ENCODE measurements at places on chromosomes 7 and 10. TPM values are rescaled to one million over a fixed set of nuclear protein-coding genes. Genes with fewer than 3 reads are reported as not detected.
A peak's percentile ranks its signal among the peaks of the same experiment; 100 is the strongest.

DNA sequence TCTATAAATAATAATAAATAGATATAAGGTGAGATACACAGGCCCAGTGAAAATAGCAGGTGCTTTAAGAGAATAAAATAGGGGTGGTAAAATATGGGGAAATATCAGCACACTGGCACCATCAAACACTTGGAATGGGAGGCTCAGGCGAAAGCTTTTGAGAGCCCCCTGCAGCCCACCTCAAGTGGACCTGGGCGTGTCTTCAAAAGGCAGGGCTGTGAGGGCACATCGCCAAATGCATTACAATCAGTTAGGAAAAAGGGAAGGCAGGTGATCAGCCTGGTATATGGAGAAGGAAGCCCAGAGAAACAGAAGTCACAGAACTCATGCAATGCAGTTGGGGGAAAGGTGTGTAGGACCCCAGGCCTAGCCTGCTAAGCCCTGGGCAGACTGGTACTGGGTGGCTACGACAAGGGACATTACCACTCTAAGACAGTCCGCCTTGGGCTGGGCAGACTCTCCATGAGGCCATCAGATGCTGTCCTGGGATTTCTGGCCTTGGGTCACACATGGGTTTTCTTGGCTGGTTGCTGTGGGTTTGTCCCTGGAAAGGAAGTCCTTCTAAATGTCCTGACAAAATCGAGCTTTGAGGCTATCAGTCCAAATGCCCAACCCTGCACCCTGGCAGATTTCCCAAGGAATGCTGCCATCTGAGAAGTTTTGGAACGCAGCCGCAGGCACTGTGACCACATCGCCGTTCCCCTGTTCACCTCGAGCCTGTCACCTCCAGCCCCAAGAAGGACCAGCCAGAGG, 330.6 kb downstream of the GRID1 start:
- H3K36me3 ChIP-seq = no peaks in the 10 kb centered on the region
- H3K27me3 ChIP-seq = no peaks in the 10 kb centered on the region
- no peak overlapping the region for H3K4me3 ChIP-seq
- H3K27ac ChIP-seq = no peak overlapping the region
- H3K4me1 ChIP-seq = no peaks in the 10 kb centered on the region

The FIGNL1 gene
- 3.3 TPM for total RNA-seq

The GHITM gene
- 145 TPM for total RNA-seq

DNA sequence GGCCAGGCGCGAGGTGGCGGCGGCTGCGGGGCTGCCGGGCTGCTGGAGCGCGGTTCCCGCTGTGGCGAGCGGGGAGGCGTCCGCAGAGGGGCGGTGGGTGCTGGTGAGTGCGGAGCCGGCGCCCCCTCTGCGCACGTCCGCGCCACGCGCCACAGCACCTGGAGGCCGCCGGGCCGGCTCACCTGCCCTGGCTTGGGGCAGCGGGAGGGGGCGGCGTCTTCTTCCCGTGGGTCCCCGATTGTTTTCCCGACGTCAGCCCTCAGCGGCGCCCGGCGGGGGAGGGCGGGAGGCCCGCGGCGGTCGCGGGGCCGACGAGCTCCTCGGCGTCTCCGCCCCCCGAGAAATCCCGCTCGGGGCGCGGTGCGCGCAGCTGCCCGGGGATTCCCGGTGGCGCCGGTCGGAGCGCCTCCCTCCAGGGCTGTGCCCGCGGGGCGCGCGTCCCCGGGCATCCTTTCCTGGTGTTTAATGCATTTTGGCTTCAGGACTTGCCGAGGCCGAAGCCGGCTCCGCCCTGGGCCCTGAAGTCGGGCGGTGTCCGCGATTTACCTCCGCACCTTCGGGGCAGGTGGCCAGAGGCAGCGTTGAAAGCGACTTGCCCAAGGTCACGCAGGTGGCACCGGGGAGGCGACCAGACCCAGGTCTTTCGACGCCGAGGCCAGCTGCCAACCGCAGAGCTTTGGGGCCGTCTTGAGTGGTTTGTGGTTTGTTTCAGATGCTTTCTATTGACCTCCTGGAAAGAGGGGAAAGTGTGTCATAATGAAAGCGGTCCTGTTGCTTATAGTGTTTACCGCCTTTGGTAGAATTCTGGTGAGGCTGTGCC, 561 bp downstream of the PLEKHA1 start:
- H3K36me3 ChIP-seq = no peaks in the 10 kb centered on the region
- H3K27ac ChIP-seq = peak overlapping the region; percentile 100
- peaks cover 65% of the 10 kb centered on the region for H3K4me1 ChIP-seq
- no peak for DNase-seq
- H3K27me3 ChIP-seq = no peaks in the 10 kb centered on the region

- no peaks in the 10 kb centered on the region for H3K27me3 ChIP-seq
- no peak for DNase-seq
- H3K36me3 ChIP-seq = no peaks in the 10 kb centered on the region
- H3K27ac ChIP-seq = no peak overlapping the region
- no peaks in the 10 kb centered on the region for H3K4me1 ChIP-seq
Observed at GRCh38 chr10:132078746-132079345, 13.1 kb downstream of the JAKMIP3 start.

DNA sequence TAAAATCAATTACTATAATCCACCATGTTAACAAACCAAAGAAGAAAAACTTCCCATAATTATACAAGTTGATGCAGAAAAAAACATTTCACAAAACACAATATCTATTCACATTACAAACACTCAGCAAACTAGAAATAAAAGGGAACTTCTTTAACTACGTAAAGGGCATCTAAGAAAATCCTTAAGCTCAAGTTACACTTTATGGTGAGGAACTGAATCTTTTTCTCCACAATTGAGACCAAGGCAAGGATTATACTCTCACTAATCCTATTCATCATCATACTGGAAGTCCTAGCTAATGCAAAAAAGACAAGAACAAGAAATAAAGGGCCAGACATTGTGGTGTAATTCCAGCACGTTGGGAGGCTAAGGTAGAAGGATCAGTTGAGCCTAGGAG, 159.9 kb downstream of the ZNF365 start:
- H3K36me3 ChIP-seq = no peaks in the 10 kb centered on the region
- no peak overlapping the region for H3K4me3 ChIP-seq
- no peak overlapping the region for H3K27ac ChIP-seq
- H3K27me3 ChIP-seq = no peaks in the 10 kb centered on the region
- DNase-seq = no peak

The CAMK2B gene
- 1.2 TPM for total RNA-seq

DNA sequence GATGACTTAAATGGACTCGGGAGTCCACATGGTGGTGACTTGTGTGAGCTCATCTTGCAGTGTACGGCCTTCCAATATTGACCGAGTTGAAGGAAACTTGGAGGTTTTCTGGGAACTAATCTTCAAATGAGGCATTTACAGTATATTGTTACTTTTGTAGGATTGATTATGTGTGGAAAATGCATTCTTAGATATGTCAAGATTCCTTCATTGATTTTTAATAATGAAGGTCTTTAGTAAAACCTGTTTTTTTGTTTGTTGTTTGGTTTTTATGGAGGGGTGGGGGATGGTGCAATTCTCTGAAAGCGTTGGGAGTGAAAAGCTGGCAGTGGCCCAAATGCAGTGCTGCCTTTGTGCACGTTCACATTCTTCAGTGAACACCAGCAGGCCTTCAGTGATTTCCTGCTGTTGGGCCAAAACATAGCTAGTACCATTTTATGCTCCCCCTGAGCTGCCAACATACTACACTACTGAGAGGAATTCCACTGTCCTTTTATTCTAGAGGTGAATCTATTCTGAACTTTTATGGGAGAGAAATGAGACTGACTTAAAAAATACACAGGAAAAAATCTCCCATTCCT, 50.4 kb downstream of the CCNY start:
- no peaks in the 10 kb centered on the region for H3K27me3 ChIP-seq
- H3K4me3 ChIP-seq = no peak overlapping the region
- H3K36me3 ChIP-seq = no peaks in the 10 kb centered on the region

- peaks cover 28% of the 10 kb centered on the region for H3K4me1 ChIP-seq
- no peak overlapping the region for H3K4me3 ChIP-seq
- H3K27ac ChIP-seq = no peak overlapping the region
- no peaks in the 10 kb centered on the region for H3K36me3 ChIP-seq
- no peak for DNase-seq
Observed at GRCh38 chr7:47376991-47377616, 204.8 kb downstream of the TNS3 start.

The NODAL gene
- not detected for total RNA-seq

- no peaks in the 10 kb centered on the region for H3K36me3 ChIP-seq
- H3K4me1 ChIP-seq = peaks cover 67% of the 10 kb centered on the region
- peak overlapping the region; percentile 83 for H3K4me3 ChIP-seq
- peak overlapping the region; percentile 89 for H3K27ac ChIP-seq
- no peak for DNase-seq
Observed at GRCh38 chr10:92239151-92239599, 51.7 kb downstream of the CPEB3 start.

- DNase-seq = no peak
- no peaks in the 10 kb centered on the region for H3K36me3 ChIP-seq
- H3K4me3 ChIP-seq = no peak overlapping the region
- H3K27me3 ChIP-seq = no peaks in the 10 kb centered on the region
- no peak overlapping the region for H3K27ac ChIP-seq
Observed at GRCh38 chr7:22426463-22427094, 69.6 kb upstream of the RAPGEF5 start.

GRCh38 chr10:95333997-95334804, 43.4 kb upstream of the PDLIM1 start:
- no peak for DNase-seq
- peaks cover 86% of the 10 kb centered on the region for H3K4me1 ChIP-seq
- no peaks in the 10 kb centered on the region for H3K27me3 ChIP-seq

- no peaks in the 10 kb centered on the region for H3K4me1 ChIP-seq
- H3K36me3 ChIP-seq = no peaks in the 10 kb centered on the region
- no peak for DNase-seq
- no peak overlapping the region for H3K27ac ChIP-seq
Observed at GRCh38 chr10:71939861-71940474, 24.2 kb upstream of the CHST3 start.

DNA sequence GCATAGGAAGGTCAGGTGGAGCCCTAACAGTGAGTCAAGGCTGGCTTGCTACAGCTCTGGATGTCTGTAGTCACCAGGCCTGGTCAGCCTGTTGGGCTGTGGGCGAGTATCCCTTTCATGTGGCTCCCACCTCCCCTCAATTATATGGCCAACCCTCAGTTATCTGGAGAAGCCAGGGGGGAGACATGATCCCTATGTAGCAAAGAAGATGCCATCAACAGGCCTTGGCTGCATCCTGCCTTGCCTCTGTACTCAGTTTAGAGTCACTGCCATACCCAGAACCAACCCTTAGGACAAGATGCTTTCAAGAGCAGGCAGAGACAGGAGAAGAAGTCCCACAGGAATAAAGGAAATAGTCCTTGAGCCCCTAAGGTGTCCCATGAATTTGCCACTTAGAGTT, 763.9 kb downstream of the GRID1 start:
- no peaks in the 10 kb centered on the region for H3K27me3 ChIP-seq
- no peak overlapping the region for H3K27ac ChIP-seq
- H3K4me3 ChIP-seq = no peak overlapping the region
- no peaks in the 10 kb centered on the region for H3K4me1 ChIP-seq
- H3K36me3 ChIP-seq = no peaks in the 10 kb centered on the region
- peak; percentile 53 for DNase-seq

GRCh38 chr7:131616487-131617200, 60.2 kb upstream of the PODXL start:
- no peak overlapping the region for H3K4me3 ChIP-seq
- H3K27me3 ChIP-seq = no peaks in the 10 kb centered on the region
- no peak for DNase-seq
- H3K4me1 ChIP-seq = peaks cover 10% of the 10 kb centered on the region
- no peak overlapping the region for H3K27ac ChIP-seq
- H3K36me3 ChIP-seq = no peaks in the 10 kb centered on the region

GRCh38 chr7:51426163-51426562, 109.6 kb upstream of the COBL start:
- H3K27me3 ChIP-seq = no peaks in the 10 kb centered on the region
- H3K4me3 ChIP-seq = no peak overlapping the region
- H3K36me3 ChIP-seq = no peaks in the 10 kb centered on the region
- DNase-seq = no peak

The LEP gene
- total RNA-seq = not detected

The WNT2 gene
- 3.7 TPM for total RNA-seq

DNA sequence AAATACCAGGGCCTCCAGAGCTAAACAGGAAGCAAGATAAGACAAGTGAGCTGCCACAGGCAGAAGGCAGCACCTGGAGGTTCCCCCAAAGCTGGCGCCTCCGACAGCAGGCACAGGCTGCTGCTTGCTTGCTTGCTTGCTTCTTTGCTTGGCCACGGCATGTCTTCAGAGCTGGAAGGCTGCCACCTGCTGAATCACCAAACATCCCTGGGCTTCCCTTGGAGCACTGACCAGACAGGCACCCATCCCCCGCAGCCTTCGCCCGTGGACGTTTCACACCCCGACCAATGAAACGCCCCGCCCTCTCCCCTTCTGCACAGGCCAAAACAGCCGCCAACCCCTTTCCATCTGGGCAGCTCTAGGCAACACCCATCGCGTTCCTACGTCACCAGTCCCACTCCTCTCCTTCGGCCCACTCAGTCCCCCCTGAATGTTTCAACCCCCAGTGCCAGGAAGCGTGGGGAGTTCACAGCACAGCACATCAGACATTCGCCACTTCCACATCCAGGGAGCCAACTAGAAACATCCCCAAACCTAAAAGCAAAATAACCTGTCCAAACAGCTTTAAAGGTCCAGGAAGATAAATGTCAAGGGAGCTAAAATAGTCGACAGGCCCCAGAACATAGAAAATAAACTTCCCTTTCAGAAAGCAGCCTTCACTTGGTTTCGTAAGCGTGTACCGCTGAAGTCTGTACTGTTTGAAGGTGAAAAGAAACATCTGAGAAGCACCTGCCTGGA, 1.6 kb downstream of the SGMS1 start:
- no peaks in the 10 kb centered on the region for H3K27me3 ChIP-seq
- peaks cover 34% of the 10 kb centered on the region for H3K4me1 ChIP-seq

The HACD1 gene
- 51.9 TPM for total RNA-seq

The COL13A1 gene
- total RNA-seq = 1.2 TPM

The PARD3 gene
- 110 TPM for total RNA-seq

DNA sequence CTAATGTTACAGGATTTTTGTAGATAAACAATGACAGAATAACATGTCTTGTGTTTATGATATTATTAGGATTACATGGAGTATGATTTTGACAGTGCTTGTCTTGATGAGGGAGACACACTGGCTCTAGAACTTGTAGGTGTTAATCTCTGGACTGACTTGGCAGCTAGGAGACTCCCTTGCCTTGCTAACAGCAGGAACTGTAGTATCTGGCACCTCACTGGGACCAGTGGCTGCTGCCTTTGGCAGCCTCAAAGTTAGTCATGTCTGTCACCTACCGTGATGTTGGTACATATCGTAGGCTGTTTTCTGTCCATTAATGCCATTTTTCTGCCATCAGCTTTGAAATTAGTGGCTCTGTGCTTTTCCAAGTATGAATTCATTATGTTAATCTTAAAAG, 261.5 kb downstream of the CDK14 start:
- H3K36me3 ChIP-seq = no peaks in the 10 kb centered on the region
- no peak overlapping the region for H3K4me3 ChIP-seq
- H3K27ac ChIP-seq = no peak overlapping the region
- no peak for DNase-seq
- H3K4me1 ChIP-seq = no peaks in the 10 kb centered on the region
